ENCODE measurements at places on chromosomes 7 and 10. TPM values are rescaled to one million over a fixed set of nuclear protein-coding genes. Genes with fewer than 3 reads are reported as not detected.

The ASAH2B gene
- 11.1 TPM for polyA plus RNA-seq

The PRKG1 gene
- 12.3 TPM for polyA plus RNA-seq

The FAM53B gene
- 33.4 TPM for polyA plus RNA-seq

The HUS1 gene
- polyA plus RNA-seq, result 16.6 TPM

The TMEM184A gene
- 9.0 TPM for polyA plus RNA-seq

The IFT22 gene
- 74.3 TPM for polyA plus RNA-seq

The WAPL gene
- polyA plus RNA-seq, result 43.3 TPM

The RSPH10B gene
- polyA plus RNA-seq, result 1.5 TPM

The PRPS1L1 gene
- polyA plus RNA-seq, result not detected

The ECHDC3 gene
- 15.2 TPM for polyA plus RNA-seq

The ITGB8 gene
- 37.0 TPM for polyA plus RNA-seq

The SPDYE1 gene
- 2.9 TPM for polyA plus RNA-seq

The FEZF1 gene
- not detected for polyA plus RNA-seq

The DIP2C gene
- polyA plus RNA-seq, result 19.7 TPM

The PNLIP gene
- not detected for polyA plus RNA-seq

The AQP1 gene
- 153 TPM for polyA plus RNA-seq

The FAM24A gene
- polyA plus RNA-seq, result not detected

The H2BK1 gene
- polyA plus RNA-seq, result not detected

The ADRA2A gene
- polyA plus RNA-seq, result 2.6 TPM

The KCNH2 gene
- polyA plus RNA-seq, result 23.2 TPM

The NUTM2E gene
- polyA plus RNA-seq, result 0.24 TPM

The RARRES2 gene
- polyA plus RNA-seq, result 46.3 TPM

The HOXA1 gene
- 2.7 TPM for polyA plus RNA-seq

The ZNF727 gene
- polyA plus RNA-seq, result 0.23 TPM

The ANTXRL gene
- polyA plus RNA-seq, result not detected

The GPR85 gene
- polyA plus RNA-seq, result 0.99 TPM

The OPALIN gene
- polyA plus RNA-seq, result not detected

The PPP1R17 gene
- polyA plus RNA-seq, result not detected

The HOXA4 gene
- 18.9 TPM for polyA plus RNA-seq

The BICC1 gene
- 84.9 TPM for polyA plus RNA-seq

The TCAF2 gene
- 3.7 TPM for polyA plus RNA-seq

The EBF3 gene
- polyA plus RNA-seq, result 0.89 TPM

The CYP3A5 gene
- polyA plus RNA-seq, result 2.8 TPM

The STEAP1B gene
- polyA plus RNA-seq, result 1.9 TPM

The NODAL gene
- 0.51 TPM for polyA plus RNA-seq

The GPAM gene
- 17.7 TPM for polyA plus RNA-seq

The IDI2 gene
- not detected for polyA plus RNA-seq

The HYAL4 gene
- polyA plus RNA-seq, result not detected

The FAM3C gene
- polyA plus RNA-seq, result 116 TPM

The OR2A42 gene
- 0.43 TPM for polyA plus RNA-seq

The COL17A1 gene
- 0.56 TPM for polyA plus RNA-seq

The MET gene
- polyA plus RNA-seq, result 38.1 TPM

The CUEDC2 gene
- polyA plus RNA-seq, result 82.4 TPM

The ATAD1 gene
- 69.9 TPM for polyA plus RNA-seq

The ADAP1 gene
- 22.3 TPM for polyA plus RNA-seq

The TSC22D4 gene
- polyA plus RNA-seq, result 61.0 TPM

The TSPAN12 gene
- polyA plus RNA-seq, result 182 TPM

The TEX47 gene
- not detected for polyA plus RNA-seq

The PLEKHS1 gene
- 0.24 TPM for polyA plus RNA-seq

The NAT16 gene
- polyA plus RNA-seq, result 0.09 TPM

The LHFPL3 gene
- 5.7 TPM for polyA plus RNA-seq

The OPTN gene
- polyA plus RNA-seq, result 39.5 TPM

The INA gene
- polyA plus RNA-seq, result 0.64 TPM

The ZNF467 gene
- polyA plus RNA-seq, result 36.2 TPM

The R3HCC1L gene
- 18.4 TPM for polyA plus RNA-seq

The CHAT gene
- polyA plus RNA-seq, result not detected

The CNPY1 gene
- not detected for polyA plus RNA-seq

Data from left renal cortex interstitium (tissue), 4 donors.